Spinal cord (tissue), 10 donors: ENCODE measurements at places on chromosomes 11 and 22.

DNA sequence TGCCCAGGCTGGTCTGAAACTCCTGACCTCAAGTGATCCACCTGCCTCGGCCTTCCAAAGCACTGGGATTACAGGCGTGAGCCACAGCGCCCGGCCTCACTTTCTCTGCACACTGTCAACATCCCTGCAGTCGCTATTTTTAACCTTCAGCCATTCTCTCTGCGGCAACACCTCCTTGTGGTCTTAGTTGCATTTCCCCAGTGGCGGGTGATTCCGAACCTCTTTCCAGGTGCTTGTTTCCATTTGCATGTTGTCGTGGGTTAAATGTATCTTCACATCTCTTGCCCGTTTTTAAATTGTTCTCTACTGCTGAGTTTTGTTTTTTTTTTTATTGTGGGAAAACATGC lies 2.2 kb upstream of the SCT start:
- DNase-seq: no peak

DNA sequence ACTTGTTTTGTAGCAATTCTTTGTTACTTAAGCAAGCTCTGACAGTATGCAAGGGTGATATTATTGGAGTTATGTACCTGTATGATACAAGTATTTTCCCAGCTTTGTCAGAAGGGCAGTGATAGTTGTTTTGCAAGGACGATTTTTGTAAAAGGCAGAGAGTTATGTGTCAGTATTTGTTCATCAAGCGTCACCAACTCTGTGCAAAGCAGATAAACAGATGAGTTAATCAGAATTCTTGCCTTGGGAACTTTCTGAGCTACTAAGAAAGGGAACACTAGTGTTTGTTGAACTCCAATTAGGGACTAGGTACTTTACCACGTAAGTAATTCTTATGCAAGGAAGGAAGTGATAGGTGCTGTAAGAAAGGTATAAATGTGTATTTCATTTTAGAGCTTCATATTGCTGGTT lies 1.4 kb downstream of the USP47 start:
- peak; percentile 38 for DNase-seq

DNA sequence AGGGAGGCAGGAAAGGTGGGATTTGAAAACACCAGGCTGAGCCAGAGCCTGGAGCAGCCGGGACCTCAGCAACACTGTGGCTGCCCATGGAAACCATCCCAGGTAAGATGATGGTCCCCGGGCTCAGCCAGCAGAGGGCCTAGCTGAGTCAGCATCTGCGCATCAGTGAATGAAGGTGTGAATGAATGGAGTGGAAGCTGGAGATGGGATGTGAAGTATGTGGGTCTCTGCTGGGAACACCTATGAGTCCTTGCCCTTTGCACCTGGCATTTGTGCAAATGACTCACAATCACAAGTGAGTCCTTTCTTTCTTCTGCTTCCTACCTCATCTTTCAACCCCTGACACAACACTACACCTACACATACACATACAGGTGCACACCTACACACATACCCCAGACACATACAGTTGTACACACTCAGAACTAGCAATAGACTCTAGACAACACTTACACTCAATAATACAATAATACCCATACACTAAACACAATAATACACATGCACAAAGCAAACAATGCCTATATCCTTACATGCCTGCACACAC lies 62.8 kb upstream of the PRDM11 start:
- DNase-seq: no peak

DNA sequence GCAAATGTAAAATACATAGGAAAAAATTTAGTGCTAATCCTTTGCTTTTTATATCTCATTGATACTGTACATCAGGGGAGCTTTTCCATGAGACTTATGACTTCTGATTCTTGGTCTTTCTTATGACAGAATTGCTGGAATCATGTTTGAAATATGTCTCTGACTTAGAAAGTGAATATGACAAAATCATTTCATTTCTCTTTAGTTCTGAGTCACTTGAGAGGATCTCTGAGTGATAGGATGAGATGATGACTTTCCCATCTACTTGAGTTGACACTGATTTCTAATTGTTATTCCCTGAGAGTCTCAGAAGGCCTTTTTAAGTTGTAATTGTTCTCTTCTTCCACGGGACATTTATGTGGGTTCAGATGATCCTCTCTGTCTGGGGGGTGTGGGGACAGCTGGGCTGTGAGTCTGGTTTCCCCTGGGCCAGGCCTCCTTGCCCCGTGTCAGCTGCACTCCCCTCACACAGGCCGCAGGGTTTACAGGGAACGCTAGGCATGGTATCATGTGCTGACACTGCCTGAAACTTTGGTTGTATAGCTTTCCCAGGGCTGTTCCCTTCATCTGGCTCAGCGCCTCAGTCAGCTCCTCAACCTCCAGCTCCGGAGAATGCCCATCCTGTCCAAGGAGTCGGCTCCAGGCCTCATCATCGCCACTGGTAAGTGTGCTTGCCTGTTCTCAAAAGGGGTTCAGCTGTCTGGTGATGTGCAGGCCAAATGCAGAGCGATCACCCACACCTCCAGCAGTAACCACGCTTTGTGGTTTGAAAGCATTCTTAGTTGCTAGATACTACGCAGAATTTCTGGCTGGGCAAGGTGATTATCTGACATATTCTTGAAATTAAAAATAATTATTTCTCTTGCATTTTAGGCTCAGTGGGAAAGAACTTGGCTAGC lies 69.5 kb upstream of the SORL1-AS1 start:
- DNase-seq: no peak

- no peak for DNase-seq
These were observed 356.9 kb upstream of the CCDC90B start for GRCh38 chr11:83643115-83643514.

DNA sequence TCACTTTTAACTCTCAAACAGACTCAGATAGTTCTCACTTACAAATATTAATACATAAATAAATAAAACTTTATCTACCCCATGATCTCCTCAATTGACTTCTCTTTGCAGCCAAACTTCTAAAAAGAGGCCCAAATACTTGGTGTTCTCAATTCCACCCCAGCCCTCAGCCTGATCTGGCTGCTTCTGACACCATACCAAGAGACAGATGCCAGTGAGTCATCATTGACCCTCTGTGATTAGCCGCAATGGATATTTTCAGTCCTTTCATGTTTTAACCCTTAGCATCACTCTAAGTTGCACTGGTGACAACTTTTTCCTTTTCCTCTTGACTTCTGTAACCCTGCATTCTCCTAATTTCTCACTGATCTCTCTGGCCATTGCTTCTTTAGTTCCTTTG lies 184.1 kb upstream of the ARHGAP20 start:
- DNase-seq: no peak

DNA sequence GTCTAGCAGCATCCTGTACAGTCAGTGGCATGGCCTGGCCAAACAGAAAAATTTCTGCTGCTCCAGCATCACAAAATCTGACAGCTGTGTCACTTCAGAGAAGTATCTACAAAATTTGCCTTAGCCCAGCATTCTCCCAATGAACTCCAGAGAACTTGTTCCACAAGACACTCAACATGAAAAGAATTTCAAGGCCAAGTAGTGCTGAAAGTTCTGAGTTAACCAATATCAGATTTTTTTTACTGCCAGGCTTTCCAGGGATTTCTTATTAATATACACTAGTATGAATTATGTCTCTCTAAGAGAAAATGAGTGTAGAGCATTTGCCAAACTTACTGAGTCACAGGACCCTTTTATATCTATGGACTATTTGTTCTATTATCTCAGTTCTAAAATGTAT lies 68.8 kb downstream of the OR5AK2 start:
- DNase-seq: no peak

DNA sequence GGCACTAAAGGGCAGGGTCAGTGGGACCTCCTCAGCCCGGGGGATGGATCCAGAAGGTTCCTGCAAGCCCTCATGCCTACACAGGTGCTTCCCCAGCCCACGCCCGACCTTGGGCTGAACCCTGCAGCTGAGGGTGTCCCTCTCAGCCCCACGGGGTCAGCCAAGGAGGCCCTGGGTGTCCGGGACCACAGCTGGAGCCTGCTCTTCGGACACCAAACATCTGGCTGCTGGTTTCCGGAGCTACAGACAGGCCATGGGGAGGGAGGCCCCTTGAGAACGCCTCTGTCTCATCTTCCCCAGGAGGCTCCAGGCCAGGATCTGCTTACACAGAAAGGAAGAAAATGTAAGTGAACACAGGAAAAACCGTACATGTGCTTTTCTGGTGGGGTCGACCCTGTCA lies 355.7 kb downstream of the MN1 start:
- DNase-seq: peak; percentile 28

GRCh38 chr22:32396746-32397145 lies 15.3 kb downstream of the RTCB start:
- no peak for DNase-seq

- no peak for DNase-seq
These were observed at the start of gene GAL3ST1 for GRCh38 chr22:30574095-30574981. Gene GAL3ST1, minus strand, starts transcription at chr22:30574665. Its CDS starts 17,273 bp downstream, at chr22:30557392.
